Sigmoid colon (tissue), 7 donors: ENCODE measurements at places on chromosomes 5 and 9. TPM values are rescaled to one million over a fixed set of nuclear protein-coding genes. Genes with fewer than 3 reads are reported as not detected.

DNA sequence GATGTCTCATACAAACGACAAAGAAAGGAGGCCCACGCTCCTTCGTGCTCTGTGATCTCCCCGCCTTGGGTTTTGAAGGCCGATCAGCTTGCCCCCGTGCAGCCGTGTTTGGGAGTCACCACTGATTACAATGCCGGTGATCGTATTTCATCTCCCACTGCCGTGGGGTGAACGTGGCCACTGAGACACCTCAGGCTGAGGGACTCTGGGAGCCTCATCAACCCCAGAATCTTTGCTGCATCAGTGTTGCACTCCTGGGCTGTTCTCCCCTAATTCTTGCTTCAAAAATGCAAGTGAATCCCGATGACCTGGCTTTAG is 194.2 kb downstream of the HSPA4 start:
- no peak for DNase-seq
- no peaks in the 10 kb centered on the region for H3K36me3 ChIP-seq
- no peaks in the 10 kb centered on the region for H3K27me3 ChIP-seq
- no peak overlapping the region for H3K27ac ChIP-seq

TXNDC8 gene
- not detected for total RNA-seq

- H3K27ac ChIP-seq, result no peak overlapping the region
- H3K4me1 ChIP-seq, result no peaks in the 10 kb centered on the region
- no peak for DNase-seq
- H3K4me3 ChIP-seq, result no peak overlapping the region
These were observed 12.3 kb downstream of the MED10 start for GRCh38 chr5:6365977-6366590.

IFNB1 gene
- not detected for total RNA-seq

COQ4 gene
- total RNA-seq, result 28.5 TPM

LCNL1 gene
- 0.49 TPM for total RNA-seq

GRCh38 chr9:87336914-87337333 is 160.7 kb upstream of the DAPK1 start:
- peaks cover 9% of the 10 kb centered on the region for H3K4me1 ChIP-seq
- peak overlapping the region; percentile 47 for H3K4me3 ChIP-seq
- no peak for DNase-seq
- H3K27me3 ChIP-seq, result no peaks in the 10 kb centered on the region
- H3K27ac ChIP-seq, result peak overlapping the region; percentile 44

DNA sequence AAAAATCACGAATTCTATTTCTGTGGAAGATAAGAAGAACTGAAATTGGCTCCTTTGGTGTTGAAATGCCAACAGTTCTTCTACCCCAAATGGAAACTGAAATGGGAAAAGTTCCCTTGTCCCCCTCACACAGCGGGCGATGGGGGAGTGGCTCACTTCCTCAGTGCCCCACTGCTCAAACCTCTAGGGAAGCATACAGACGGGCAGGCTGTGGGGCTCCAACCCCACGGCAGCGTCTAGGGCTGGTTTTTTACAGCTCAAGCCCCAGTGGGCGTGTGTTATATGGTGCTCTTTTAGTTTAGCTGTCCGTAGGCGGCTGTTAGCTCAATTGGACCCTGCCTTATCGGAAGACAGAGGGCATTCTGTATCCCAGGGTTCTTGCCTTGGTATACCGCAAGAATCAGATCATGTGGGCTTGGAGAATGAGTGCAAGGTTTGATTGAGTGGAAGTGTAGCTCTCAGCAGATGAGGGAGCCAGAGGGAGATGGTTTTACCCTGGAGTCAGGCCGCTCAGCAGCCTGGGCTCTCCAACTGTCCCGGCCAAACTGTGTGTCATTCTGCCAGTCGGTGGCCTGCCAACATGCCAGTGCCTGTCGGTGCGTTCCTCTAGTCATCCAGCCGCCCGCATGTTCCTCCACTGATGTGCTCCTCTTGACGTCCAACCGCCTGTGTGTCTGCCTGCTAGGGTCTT is 166.3 kb upstream of the ZNF608 start:
- H3K4me1 ChIP-seq, result peaks cover 11% of the 10 kb centered on the region
- H3K27ac ChIP-seq, result no peak overlapping the region
- H3K4me3 ChIP-seq, result no peak overlapping the region
- DNase-seq, result no peak
- H3K36me3 ChIP-seq, result no peaks in the 10 kb centered on the region

GRCh38 chr5:130002183-130002582 is 97.9 kb downstream of the CHSY3 start:
- DNase-seq, result no peak
- no peak overlapping the region for H3K27ac ChIP-seq
- no peaks in the 10 kb centered on the region for H3K4me1 ChIP-seq
- no peaks in the 10 kb centered on the region for H3K36me3 ChIP-seq
- H3K27me3 ChIP-seq, result no peaks in the 10 kb centered on the region
- H3K4me3 ChIP-seq, result no peak overlapping the region

FST gene
- total RNA-seq, result 3.0 TPM

C5orf58 gene
- total RNA-seq, result not detected

- peaks cover 40% of the 10 kb centered on the region for H3K4me1 ChIP-seq
- peaks cover 26% of the 10 kb centered on the region for H3K36me3 ChIP-seq
- no peaks in the 10 kb centered on the region for H3K27me3 ChIP-seq
- no peak overlapping the region for H3K4me3 ChIP-seq
These were observed 3.7 kb downstream of the CLTA start for GRCh38 chr9:36194326-36195000.

GRCh38 chr9:38229504-38230155 is 160.6 kb upstream of the SHB start:
- no peak for DNase-seq
- no peaks in the 10 kb centered on the region for H3K27me3 ChIP-seq
- H3K4me1 ChIP-seq, result no peaks in the 10 kb centered on the region
- H3K4me3 ChIP-seq, result no peak overlapping the region
- no peak overlapping the region for H3K27ac ChIP-seq

GRCh38 chr9:13750061-13750460 is 470.6 kb upstream of the MPDZ start:
- H3K4me1 ChIP-seq, result no peaks in the 10 kb centered on the region
- no peak for DNase-seq
- no peak overlapping the region for H3K27ac ChIP-seq
- H3K27me3 ChIP-seq, result no peaks in the 10 kb centered on the region
- no peaks in the 10 kb centered on the region for H3K36me3 ChIP-seq

NKD2 gene
- total RNA-seq, result 0.71 TPM

ZBED3 gene
- 7.9 TPM for total RNA-seq

DNA sequence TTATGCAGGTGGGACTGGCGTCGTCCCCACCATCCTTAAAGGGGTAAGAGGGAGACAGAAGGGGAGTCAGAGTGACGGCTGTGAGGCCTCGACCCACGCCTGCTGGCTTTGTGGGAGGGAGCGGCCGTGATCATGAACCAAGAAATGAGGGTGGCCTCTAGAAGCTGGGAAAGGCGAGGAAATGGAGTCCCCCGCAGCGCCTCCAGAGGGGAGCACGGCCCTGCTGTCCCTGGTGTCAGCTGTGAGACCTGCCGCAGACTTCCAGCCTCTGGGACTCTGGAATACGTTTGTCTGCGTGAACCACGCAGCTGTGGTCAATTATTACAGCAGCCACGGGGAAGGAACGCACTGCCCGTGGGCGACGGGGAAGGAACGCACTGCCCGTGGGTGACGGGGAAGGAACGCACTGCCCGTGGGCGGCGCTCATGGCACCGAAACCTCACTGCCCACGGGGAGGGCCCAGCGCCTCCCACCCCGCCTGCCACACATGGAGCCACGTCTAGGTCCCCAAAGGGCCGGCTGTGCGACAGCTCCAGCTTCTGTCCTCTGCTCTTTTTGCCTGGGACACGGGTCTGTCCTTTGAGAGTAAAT is 108.8 kb upstream of the RAPGEF1 start:
- no peak for DNase-seq
- no peak overlapping the region for H3K4me3 ChIP-seq
- no peaks in the 10 kb centered on the region for H3K4me1 ChIP-seq
- no peak overlapping the region for H3K27ac ChIP-seq

DNA sequence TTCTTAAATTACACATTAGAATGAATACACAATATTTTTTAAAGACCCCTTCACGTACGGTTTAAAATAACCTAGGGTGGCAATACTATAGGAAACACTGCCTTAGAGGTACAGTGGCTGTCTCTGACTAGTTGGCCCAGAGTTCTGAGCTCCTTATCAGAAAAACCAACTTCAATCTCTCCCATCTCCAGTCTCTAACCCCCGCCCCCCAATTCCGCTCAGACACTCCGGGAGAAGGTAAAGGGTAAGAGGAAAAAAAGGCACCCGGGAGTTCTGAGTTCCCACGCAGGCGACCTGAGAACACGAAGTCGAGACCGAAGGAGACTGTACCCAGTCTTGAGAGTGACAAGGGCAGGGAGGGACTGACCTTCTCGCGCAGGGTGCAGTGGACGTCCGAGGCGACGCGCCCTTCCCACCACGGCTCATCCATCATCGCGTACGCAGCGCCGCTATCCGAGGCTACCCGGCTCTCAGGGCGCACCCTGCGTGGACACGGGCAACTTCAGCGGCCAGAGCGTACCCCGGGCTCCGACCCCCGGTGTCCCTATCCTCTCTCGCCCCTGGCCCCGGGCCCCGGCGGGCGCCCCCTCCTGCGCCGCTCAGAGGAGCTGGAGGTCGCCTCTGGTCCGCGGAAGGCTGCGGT is 752 bp downstream of the CCNJL start:
- H3K4me1 ChIP-seq, result peaks cover 18% of the 10 kb centered on the region
- H3K36me3 ChIP-seq, result no peaks in the 10 kb centered on the region
- H3K27me3 ChIP-seq, result peaks cover 14% of the 10 kb centered on the region
- H3K4me3 ChIP-seq, result peak overlapping the region; percentile 49
- H3K27ac ChIP-seq, result no peak overlapping the region

MEIKIN gene
- total RNA-seq, result not detected

GRCh38 chr5:95043648-95044047 is 241.2 kb downstream of the MCTP1 start:
- H3K27ac ChIP-seq, result no peak overlapping the region
- no peaks in the 10 kb centered on the region for H3K36me3 ChIP-seq
- no peaks in the 10 kb centered on the region for H3K4me1 ChIP-seq
- no peaks in the 10 kb centered on the region for H3K27me3 ChIP-seq

GRCh38 chr9:90874194-90874593 is 72.6 kb downstream of the SYK start:
- H3K36me3 ChIP-seq, result no peaks in the 10 kb centered on the region
- no peaks in the 10 kb centered on the region for H3K4me1 ChIP-seq
- no peaks in the 10 kb centered on the region for H3K27me3 ChIP-seq
- H3K4me3 ChIP-seq, result no peak overlapping the region

GRCh38 chr5:13843175-13843846 is 101.2 kb downstream of the DNAH5 start:
- H3K27me3 ChIP-seq, result no peaks in the 10 kb centered on the region
- H3K27ac ChIP-seq, result no peak overlapping the region
- H3K36me3 ChIP-seq, result no peaks in the 10 kb centered on the region
- H3K4me3 ChIP-seq, result no peak overlapping the region
- H3K4me1 ChIP-seq, result no peaks in the 10 kb centered on the region

GRCh38 chr5:3218916-3219650 is 376.5 kb upstream of the IRX1 start:
- no peaks in the 10 kb centered on the region for H3K36me3 ChIP-seq
- DNase-seq, result no peak
- no peaks in the 10 kb centered on the region for H3K4me1 ChIP-seq
- no peaks in the 10 kb centered on the region for H3K27me3 ChIP-seq

PCDHB4 gene
- 3.9 TPM for total RNA-seq

DNA sequence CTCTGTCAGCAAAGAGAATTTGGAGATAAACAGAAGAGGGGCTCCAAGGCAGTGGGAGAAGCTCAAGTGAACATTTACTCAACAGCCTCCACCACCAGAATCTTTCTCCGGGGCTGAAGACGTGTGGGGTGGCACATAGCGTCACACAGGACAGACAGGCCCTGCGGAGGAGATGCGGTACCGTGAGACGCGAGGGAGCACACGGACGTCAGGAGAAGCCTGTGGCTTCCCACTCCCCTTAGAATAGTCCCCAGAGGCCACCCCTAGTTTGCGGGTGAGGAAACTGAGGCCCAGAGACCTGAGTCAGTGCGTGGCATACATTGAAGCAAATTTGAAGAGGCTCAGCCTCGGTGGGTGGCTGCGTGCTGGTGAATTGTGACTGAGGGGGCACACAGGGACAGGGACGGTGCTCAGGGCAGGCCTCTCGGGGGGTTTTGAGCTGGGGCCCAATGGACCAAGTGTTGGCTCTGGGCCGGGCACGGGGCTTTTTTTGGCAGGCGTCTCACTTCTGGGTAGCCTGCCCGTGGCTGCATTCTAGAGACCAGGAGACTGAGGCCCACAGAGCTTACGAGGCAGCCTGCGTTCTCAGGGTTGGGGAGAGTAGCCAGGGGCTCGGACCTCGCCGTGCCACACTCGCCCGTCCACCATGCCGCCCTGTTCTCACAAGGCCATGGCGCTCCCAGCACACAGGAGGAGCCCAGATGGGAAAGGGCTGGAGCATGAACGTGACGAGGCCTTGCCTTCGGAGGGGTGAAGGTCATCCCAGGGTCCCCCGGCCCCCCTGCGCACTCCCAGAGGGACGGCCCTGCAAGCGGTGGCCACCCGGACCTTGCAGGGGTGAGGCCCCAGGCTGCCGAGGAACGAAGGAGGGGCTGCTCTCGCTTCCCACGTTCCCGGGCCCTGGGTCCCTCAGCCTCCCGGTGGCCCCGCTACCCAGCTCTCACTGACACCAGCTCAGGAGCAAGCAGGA is 220.6 kb downstream of the C9orf50 start:
- peaks cover 40% of the 10 kb centered on the region for H3K4me1 ChIP-seq
- no peak overlapping the region for H3K4me3 ChIP-seq

IGFBPL1 gene
- not detected for total RNA-seq

DNA sequence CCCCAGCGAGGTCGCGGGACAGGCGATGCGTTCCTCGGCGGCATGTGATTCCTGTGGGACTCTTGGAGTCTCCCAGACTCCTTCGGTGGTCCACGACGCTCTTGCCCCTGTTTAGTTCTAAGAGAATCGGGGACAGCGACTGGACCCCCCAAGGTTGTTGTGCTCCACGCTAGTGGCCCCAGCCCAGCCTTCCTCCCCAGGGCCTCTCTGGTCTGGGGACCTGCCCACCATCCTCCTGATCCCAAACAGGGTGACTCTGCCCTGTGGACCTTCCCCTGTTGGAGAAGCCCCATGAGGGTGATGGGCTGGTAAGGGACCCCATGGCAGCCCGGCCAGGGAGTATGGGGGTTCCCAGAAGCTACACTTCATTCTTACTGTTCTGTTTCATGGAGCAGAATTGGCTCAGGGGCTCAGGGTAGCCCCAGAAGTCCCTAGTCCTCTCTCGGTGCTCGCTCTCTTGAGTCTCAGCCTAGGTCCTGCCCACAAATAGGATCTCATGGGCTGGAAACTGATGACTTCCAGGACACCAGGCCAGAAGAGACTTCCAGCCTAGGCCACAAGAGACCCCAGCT is 880 bp downstream of the CARD19 start:
- H3K36me3 ChIP-seq, result no peaks in the 10 kb centered on the region
- peak; percentile 69 for DNase-seq
- peaks cover 56% of the 10 kb centered on the region for H3K4me1 ChIP-seq
- H3K4me3 ChIP-seq, result peak overlapping the region; percentile 88
- H3K27ac ChIP-seq, result peak overlapping the region; percentile 96

LVRN gene
- total RNA-seq, result 4.1 TPM

MTAP gene
- 26.0 TPM for total RNA-seq

DNA sequence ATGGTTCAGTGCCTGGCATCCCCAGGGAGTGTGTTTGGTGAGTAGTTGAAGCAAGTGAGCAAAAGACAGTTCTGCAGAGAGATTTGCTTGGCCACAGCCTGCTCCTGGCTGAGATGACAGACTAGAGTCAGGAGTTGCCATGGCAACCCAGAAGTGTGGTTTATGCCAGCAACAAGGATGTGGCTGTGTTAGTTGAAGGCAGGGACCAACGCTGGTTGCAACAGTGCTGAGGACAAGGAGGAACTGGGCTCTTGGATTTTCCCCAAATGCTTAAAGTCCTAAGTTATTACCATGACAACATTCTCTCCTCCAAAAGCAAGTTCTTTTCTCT is 2.7 kb downstream of the NXNL2 start:
- DNase-seq, result peak; percentile 87
- H3K4me3 ChIP-seq, result no peak overlapping the region
- H3K36me3 ChIP-seq, result no peaks in the 10 kb centered on the region
- H3K27me3 ChIP-seq, result peaks cover 7% of the 10 kb centered on the region
- no peak overlapping the region for H3K27ac ChIP-seq

GABRA6 gene
- not detected for total RNA-seq

FAM153A gene
- total RNA-seq, result 1.5 TPM
